ENCODE measurements at places on chromosomes 1 and 21. TPM values are rescaled to one million over a fixed set of nuclear protein-coding genes. Genes with fewer than 3 reads are reported as not detected.

GRCh38 chr1:67347688-67348472 is 40.2 kb downstream of the IL12RB2 start:
- peak; percentile 10 for DNase-seq

- DNase-seq: no peak
Observed at GRCh38 chr1:38403667-38404066, 357.1 kb upstream of the POU3F1 start.

DNA sequence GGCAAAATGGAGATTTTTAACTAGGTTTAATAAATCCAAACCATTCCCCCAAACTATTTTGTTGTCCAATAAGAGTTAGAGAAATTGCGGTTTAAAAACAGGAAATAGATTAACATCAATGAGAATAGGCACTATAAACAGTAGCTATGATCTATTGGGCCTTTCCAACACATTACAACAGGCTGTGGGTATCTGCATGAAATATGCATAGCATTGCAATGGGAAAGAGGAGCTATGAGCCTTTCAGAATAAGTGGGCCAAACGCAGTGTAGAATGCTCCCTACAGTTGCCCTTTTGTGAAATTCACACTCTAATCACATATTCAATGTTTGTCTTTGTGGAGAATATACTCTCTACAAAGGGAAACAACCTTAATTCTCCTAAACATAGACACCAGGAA is 305.5 kb upstream of the PRMT6 start:
- DNase-seq: no peak

- DNase-seq: peak; percentile 46
Observed at GRCh38 chr1:199551967-199552565, 475.4 kb upstream of the NR5A2 start.

GRCh38 chr21:15221799-15222386 is 157.1 kb upstream of the NRIP1 start:
- DNase-seq: no peak

DNA sequence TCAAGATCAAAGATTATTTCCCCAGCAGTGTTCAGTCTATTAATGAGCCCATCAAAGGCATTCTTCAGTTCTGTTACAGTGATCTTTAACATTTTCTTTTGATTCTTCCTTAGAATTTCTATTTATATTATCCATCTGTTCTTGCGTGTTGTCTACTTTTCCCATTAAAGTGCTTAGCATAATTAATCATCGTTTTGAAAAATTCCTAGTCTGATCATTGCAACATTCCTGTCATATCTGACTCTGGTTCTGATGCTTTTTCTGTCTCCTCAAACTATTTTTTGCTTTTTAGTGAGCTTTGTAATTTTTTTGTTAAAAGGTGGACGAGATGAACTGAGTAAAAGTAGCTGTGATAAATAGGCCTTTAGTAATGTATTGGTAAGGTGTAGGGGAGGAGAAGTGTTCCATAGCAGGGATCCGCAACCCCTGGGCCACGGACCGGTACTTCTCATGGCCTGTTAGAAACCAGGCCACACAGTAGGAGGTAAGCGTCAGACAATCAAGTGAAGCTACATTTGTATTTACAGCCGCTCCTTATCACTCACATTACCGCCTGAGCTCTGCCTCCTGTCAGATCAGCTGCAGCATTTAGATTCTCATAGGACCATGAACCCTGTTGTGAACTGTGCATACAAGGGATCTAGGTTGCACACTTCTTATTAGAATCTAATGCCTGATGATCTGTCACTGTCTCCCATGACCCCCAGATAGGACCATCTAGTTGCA is 163.3 kb downstream of the PIK3R3 start:
- DNase-seq: no peak

DNA sequence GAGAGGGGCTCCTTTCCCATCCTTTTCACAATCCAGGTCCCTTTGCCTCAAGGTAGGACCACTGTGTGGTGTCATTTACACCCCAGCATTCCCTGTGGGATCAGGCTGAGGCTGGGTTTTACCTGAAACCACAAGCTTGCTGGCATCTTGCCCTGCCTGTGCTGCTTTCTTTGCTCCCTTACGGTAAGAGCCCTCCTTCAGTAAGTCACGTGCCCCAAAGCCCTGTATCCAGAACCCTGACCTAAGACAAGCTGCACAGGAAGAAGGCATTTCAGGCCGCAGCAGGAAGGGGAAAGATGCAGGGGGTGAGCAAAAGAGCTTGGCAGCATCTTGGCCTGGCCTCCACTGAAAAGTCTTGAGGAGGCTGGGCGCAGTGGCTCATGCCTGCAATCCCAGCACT is 58.4 kb downstream of the KLHDC7A start:
- no peak for DNase-seq

GRCh38 chr1:211741788-211742187 is 66.4 kb upstream of the NEK2 start:
- no peak for DNase-seq

GRCh38 chr1:194503209-194503608 is 1316.8 kb upstream of the B3GALT2 start:
- no peak for DNase-seq

DNA sequence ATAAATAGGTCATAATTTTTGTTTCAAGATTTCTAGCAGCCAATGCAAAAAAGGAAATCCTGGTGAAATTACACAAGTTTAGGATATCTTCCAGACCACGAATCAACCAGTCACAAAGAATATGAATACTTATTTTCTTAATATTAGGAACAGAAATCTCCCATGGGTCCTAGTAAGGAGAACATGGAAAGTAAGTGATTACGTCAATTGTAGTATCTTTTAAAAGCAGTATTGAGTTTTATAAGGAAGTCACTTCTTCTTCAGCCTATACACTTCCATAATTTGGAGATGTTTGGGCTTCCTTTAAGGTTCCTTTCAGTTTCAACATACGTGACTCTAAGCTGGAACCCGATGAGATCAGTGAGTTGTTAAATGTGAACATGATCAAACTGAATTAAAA is 534.5 kb downstream of the USP25 start:
- no peak for DNase-seq

GRCh38 chr21:46545363-46545762 is 59.5 kb downstream of the S100B start:
- no peak for DNase-seq

- DNase-seq: no peak
Observed at GRCh38 chr21:15436031-15436430, 293.8 kb upstream of the USP25 start.

- DNase-seq: peak; percentile 72
Observed at GRCh38 chr1:46532498-46533178, 18.8 kb downstream of the KNCN start.

DNA sequence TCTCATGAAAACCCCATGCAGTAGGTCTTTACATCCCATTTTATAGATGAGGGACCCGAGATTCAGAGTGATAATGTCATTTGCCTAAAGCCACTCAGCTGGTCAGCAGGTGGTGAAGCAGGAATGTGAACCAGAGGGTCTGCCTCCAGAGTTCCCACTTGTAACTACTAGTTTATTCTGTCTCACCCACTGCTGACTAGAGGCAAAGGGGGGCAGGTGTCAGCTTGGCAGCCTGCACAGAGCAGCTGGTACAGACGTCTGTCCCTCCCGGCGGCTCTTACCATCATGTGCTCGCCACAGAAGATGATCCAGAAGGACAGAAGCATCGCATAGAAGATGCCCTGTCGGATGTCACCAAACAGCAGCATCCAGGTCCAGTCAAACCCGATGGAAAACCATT is 82.4 kb downstream of the WLS start:
- peak; percentile 12 for DNase-seq

DNA sequence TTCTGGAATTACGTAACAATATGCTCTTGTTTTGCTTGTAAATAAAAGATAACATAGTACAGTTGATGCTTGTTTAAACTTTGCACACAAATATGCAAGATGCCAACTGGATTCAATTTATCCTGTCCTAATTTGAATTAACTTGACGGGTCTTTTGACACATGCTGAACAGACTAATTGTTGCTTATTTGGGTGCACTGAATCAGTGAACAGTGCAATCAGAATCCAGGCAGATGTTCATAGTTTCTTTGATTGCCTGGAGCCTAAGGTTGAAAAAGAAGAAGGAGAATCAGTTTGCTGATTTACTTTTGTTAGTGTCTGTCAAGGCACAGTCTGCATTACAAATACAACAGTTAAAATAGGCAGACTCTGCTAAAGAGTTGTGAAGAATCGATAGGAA is 307.9 kb downstream of the COL11A1 start:
- DNase-seq: no peak

- DNase-seq: peak; percentile 26
Observed at GRCh38 chr1:210822932-210823331, 311.0 kb downstream of the KCNH1 start.

DNA sequence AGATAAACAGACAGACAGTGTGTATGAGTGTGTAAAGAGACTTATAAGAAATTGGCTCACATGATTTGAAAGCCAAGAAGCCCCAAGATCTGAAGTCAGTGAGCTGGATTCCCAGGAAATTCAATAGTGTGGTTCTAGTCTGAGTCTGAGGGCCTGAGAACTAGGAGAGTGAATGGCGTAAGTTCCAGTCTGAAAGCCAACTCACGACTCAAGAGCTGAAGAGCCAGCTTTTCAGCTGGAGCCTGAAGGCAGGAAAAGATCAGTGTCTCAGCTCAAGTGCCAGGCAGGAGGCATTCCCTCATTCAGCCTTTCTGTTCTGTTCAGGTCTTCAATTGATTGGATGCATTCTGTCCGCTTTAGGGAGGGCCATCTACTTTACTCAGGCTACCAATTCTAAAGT is 257.2 kb downstream of the PLPP3 start:
- DNase-seq: no peak

DNA sequence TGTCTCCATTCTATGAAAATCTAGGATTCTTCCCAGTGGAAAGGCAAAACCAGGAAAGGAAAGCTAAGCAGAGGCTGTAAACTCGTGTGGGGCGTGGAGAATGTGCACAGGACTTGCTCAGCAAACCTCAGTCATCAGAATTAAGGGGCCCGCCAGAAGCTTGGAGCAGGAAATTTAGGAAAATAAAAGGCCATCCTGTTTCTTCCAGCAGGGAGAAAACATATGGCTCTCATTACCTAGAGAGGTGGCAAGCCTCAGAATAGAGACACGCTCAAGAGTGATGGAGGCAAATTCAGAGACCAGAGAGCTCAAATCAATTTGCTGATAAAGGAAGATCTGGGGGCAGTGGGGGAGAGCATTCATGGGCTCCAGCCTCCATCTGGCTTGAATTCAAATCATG is 151.9 kb upstream of the KLHDC7A start:
- peak; percentile 60 for DNase-seq

AIRE gene
- 0.09 TPM for total RNA-seq

AMY2B gene
- total RNA-seq: 54.5 TPM

NTPCR gene
- 18.1 TPM for total RNA-seq

ADAMTSL4 gene
- 0.36 TPM for total RNA-seq

PTGFR gene
- 3.0 TPM for total RNA-seq

CR1L gene
- total RNA-seq: 0.73 TPM

PALMD gene
- total RNA-seq: 6.1 TPM

ARMH1 gene
- total RNA-seq: 5.2 TPM

LRRN2 gene
- total RNA-seq: 10.8 TPM

C4BPA gene
- total RNA-seq: not detected

EPHA2 gene
- total RNA-seq: 2.3 TPM

RNF186 gene
- total RNA-seq: not detected
